SJCRH30 (cell line): ENCODE measurements at places on chromosomes 13 and 19.

DNA sequence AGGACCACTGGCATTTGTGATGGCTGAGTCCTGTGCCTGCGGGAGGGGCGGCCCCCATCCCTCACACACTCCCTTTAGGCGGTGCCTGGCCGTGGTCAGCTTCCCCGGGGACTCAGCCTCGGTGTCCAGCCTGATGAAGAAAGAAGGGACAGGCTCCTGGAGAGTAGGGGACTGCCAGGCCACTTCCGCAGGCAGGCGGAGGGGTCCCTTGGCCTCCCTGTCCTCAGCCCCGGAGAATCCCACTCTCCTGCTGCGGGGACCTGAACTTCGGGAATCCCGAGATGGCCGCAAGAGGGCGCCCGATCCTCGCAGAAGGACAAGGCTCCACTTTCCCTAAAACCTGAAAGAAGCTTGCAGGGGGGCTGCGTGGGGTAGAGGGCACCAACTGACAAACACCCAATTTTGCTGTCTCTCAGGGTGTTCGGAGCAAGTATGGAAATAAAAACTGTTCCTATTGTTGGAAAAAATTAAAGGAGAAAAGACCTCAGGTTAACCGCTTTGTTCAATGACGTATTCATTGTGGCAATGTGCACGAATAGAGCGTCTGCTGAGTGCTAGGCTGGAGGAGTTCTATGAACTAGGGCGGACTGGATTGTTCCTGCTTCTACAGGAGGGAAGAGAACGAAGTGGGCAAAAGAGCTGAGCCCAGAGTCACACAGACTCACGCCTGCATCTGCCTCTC, 297.3 kb downstream of the ZNF536 start:
- peak overlapping the region; percentile 51 for H3K4me3 ChIP-seq
- DNase-seq: peak; percentile 82
- peaks cover 20% of the 10 kb centered on the region for H3K4me1 ChIP-seq
- no peaks in the 10 kb centered on the region for H3K36me3 ChIP-seq
- H3K27me3 ChIP-seq: no peaks in the 10 kb centered on the region
- H3K27ac ChIP-seq: no peak overlapping the region

DNA sequence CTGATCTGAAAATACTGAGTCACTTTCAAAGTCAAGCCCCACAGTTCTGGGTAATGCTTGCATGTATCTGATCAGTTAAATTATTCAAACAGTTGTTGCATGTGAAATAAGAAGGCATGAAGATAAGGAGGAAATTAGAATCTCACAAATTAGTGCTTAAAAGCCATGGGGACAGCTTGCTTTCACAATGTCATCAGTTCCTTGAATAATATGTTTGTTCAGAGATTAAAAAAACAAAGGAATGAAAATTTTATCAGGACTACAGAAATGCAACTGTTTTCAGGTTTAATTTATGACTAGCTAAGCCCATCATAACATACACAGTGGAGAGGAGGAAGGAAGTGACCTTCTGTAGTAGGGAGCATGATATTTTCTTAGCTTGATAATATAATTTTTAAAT, 150.1 kb downstream of the OXGR1 start:
- no peaks in the 10 kb centered on the region for H3K4me1 ChIP-seq
- H3K36me3 ChIP-seq: no peaks in the 10 kb centered on the region
- no peaks in the 10 kb centered on the region for H3K27me3 ChIP-seq
- no peak overlapping the region for H3K27ac ChIP-seq
- no peak overlapping the region for H3K4me3 ChIP-seq

DNA sequence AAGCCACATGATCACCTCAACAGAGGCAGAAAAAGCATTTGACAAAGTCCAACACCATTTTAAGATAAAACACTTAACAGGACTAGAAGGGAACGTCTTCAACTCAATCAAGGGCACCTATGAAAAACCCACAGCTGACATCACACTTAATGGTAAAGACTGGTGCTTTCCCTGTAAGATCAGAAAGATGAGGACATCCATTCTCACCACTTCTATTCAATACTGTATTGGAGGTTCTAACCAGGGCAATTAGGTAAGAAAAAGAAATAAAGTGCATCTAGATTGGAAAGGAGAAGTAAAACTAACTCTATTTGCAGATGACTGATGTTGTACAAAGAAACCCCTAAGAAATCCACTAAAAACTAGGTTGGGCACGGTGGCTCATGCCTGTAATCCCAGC, 11.2 kb upstream of the AKAP8 start:
- H3K27ac ChIP-seq: no peak overlapping the region
- no peak for DNase-seq
- no peaks in the 10 kb centered on the region for H3K27me3 ChIP-seq
- no peak overlapping the region for H3K4me3 ChIP-seq

GRCh38 chr13:82291852-82292251, 1590.4 kb downstream of the SLITRK1 start:
- H3K36me3 ChIP-seq: no peaks in the 10 kb centered on the region
- DNase-seq: no peak
- H3K27ac ChIP-seq: no peak overlapping the region
- H3K27me3 ChIP-seq: no peaks in the 10 kb centered on the region
- H3K4me3 ChIP-seq: no peak overlapping the region

GRCh38 chr13:99652141-99652540, 150.9 kb downstream of the TM9SF2 start:
- no peak overlapping the region for H3K27ac ChIP-seq
- peaks cover 4% of the 10 kb centered on the region; the same call in 1 of the 2 replicates for H3K4me1 ChIP-seq
- DNase-seq: no peak
- H3K36me3 ChIP-seq: no peaks in the 10 kb centered on the region
- H3K4me3 ChIP-seq: no peak overlapping the region

DNA sequence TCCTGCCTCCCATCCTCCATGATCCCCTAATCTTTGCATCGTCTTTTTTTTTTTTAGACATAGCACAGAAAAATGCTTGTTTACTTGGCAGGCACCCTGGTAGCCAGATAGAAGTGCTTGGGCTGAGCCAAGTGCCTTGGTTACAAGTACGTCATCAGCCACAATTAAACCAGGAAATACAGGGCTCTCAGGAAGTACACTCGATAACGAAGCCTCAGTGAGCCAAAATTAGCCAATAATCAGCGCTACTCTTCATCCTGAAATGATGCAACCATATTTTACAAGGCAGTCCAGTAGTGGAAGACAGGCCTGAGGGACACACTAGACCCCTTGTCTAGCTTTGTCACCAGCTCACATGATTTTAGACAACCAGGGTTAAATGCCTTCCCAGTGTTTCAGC, 194.0 kb upstream of the NBEA start:
- no peak overlapping the region for H3K4me3 ChIP-seq
- H3K4me1 ChIP-seq: no peaks in the 10 kb centered on the region
- DNase-seq: no peak
- no peak overlapping the region for H3K27ac ChIP-seq
- no peaks in the 10 kb centered on the region for H3K36me3 ChIP-seq
- H3K27me3 ChIP-seq: no peaks in the 10 kb centered on the region

GRCh38 chr13:114149774-114150740, 17.6 kb upstream of the RASA3 start:
- no peaks in the 10 kb centered on the region for H3K4me1 ChIP-seq
- no peak overlapping the region for H3K4me3 ChIP-seq
- no peaks in the 10 kb centered on the region for H3K27me3 ChIP-seq
- no peak for DNase-seq

GRCh38 chr13:40285634-40286033, 380.8 kb downstream of the FOXO1 start:
- H3K4me1 ChIP-seq: no peaks in the 10 kb centered on the region; the same call in 1 of the 2 replicates
- no peak for DNase-seq
- no peak overlapping the region for H3K4me3 ChIP-seq
- H3K27me3 ChIP-seq: no peaks in the 10 kb centered on the region

DNA sequence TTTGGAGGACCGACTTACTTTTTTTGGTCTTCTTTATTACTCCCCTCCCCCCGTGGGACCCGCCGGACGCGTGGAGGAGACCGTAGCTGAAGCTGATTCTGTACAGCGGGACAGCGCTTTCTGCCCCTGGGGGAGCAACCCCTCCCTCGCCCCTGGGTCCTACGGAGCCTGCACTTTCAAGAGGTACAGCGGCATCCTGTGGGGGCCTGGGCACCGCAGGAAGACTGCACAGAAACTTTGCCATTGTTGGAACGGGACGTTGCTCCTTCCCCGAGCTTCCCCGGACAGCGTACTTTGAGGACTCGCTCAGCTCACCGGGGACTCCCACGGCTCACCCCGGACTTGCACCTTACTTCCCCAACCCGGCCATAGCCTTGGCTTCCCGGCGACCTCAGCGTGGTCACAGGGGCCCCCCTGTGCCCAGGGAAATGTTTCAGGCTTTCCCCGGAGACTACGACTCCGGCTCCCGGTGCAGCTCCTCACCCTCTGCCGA, 409 bp downstream of the FOSB start:
- peaks cover 11% of the 10 kb centered on the region; the same call in 1 of the 2 replicates for H3K4me1 ChIP-seq
- peak overlapping the region; percentile 64 for H3K4me3 ChIP-seq
- no peaks in the 10 kb centered on the region for H3K27me3 ChIP-seq
- no peaks in the 10 kb centered on the region for H3K36me3 ChIP-seq
- no peak overlapping the region for H3K27ac ChIP-seq

GRCh38 chr13:73248711-73249580, 190.1 kb downstream of the KLF5 start:
- H3K27me3 ChIP-seq: no peaks in the 10 kb centered on the region
- peak overlapping the region; percentile 21; the same call in 1 of the 2 replicates for H3K4me3 ChIP-seq
- H3K27ac ChIP-seq: no peak overlapping the region; the same call in 1 of the 2 replicates
- peaks cover 12% of the 10 kb centered on the region; the same call in 1 of the 2 replicates for H3K4me1 ChIP-seq

DNA sequence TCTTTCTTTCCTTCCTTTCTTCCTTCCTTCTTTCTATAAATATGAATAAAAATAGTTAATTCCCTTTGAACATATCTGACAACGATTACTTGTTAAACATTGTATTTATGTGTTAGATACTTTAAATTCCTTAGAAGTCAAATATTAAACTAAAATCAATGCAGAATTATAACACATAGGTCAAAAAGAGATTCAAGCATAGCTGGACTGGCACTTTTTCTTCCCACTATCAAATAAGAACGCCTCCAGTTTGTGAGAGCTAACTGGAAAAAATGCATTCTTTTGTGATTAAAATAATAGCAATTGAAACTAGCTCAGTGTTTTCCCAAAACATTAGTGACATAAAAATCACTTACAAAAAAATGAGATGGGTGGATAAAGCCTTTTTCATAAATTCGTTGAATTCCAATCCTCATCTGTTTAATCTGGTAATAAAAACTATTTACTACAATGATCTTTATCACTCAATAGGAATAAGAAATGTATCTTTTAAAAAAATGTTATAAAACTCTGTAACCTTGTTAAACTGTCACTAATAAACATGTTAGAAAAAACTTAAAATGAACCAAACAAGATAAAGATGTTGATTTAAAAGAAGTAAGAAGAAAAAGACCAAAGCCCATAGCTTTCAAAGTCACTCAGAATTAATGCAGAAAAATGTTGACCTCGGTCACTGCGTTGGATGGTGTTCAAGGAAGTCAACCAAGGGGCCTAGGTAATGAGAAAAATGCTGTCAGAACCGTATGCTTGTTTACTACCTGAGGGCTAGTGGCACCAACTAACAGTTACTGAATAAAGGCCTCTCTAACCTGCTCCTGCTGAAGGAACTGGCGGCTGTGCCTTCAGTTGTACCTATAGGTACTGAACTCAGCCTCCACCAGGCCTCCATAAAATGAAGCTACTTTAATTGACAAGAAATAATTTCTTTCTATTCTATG, 1039.5 kb upstream of the SLC10A2 start:
- no peaks in the 10 kb centered on the region for H3K4me1 ChIP-seq
- no peaks in the 10 kb centered on the region for H3K36me3 ChIP-seq
- no peak overlapping the region for H3K4me3 ChIP-seq
- DNase-seq: no peak

DNA sequence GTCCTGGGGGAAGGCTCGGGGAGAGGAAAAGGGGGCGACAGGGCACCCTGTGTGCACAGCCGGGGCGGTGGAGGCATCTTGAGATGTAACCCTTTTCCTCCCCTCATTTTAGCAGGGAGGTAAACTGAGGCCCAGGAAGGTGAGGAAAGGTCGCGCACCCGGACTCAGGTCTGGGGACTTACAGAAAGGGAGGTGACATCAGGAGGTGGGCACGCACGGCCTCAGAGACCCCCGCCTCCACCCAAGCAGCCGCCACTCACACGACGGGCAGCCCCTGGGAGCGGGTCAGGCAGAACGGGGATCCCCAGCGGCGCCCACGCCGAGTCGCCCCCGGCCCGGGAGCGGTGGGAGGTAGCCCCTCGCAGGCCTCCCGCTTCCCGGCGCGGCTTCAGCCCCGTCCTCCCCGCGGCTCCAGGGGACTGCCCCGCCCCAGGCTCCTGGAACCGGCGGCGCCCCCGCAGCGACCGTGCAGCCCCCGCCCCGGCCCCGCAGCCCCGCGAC, 477 bp downstream of the PIP5K1C start:
- H3K27ac ChIP-seq: no peak overlapping the region
- H3K4me1 ChIP-seq: no peaks in the 10 kb centered on the region
- H3K27me3 ChIP-seq: no peaks in the 10 kb centered on the region

- H3K27me3 ChIP-seq: no peaks in the 10 kb centered on the region; the same call in 1 of the 2 replicates
- H3K4me1 ChIP-seq: 0 out of 2 replicates have a peak, but pooled peaks cover 7% of the 10 kb centered on the region
- DNase-seq: no peak
- H3K36me3 ChIP-seq: no peaks in the 10 kb centered on the region
- H3K4me3 ChIP-seq: no peak overlapping the region
These were observed 641.0 kb upstream of the ARGLU1 start for GRCh38 chr13:107208889-107209288.

DNA sequence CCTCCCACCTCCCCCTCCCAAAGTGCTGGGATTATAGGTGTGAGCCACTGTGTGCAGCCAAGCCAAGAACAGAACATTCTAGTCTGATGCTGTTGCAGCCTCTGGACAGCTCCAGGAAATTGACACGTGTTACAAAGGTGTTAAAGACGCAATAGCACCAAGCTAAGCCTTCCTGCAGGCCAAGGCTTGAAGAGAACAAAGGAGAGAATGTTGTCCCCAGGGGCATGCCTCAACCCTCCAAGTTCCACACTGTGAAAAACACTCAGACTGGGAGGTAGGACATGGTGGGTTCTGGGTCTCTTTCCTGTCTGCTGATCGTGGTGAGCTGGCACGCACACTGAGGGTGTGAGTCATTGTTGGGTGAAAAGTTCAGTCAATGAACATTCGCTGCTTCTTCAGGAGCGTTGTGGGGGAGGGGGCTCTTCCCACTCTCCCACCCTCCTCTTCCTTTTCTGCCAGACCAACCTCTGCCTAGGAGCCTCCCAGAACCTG, 5.3 kb upstream of the PTPRS start:
- DNase-seq: no peak
- no peaks in the 10 kb centered on the region for H3K4me1 ChIP-seq
- H3K4me3 ChIP-seq: no peak overlapping the region
- no peaks in the 10 kb centered on the region for H3K27me3 ChIP-seq

DNA sequence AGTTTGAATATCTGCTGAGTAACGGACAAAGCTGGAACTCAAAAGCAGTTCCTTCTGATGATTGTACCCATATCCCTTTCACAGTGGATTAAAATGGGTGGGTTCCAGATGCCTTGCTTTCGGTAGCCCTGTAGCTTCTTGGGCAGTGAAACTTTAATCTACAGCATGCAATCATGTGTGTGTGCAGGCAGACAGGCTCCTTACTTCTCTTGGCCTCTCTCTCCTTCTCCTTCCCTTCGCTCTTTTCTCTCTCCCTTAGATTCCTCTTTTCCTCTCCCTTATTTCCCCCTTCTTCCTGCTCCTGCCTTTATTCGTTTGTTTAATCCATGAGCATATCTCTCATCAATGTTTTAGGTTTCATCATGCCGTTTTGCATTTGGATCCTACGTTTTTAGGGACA, 8.1 kb downstream of the DGKH start:
- H3K36me3 ChIP-seq: no peaks in the 10 kb centered on the region
- no peak overlapping the region for H3K4me3 ChIP-seq
- no peaks in the 10 kb centered on the region for H3K4me1 ChIP-seq
- H3K27ac ChIP-seq: no peak overlapping the region
- H3K27me3 ChIP-seq: no peaks in the 10 kb centered on the region
- DNase-seq: no peak

GRCh38 chr13:31278869-31279268, 79.1 kb downstream of the B3GLCT start:
- no peak overlapping the region for H3K27ac ChIP-seq
- no peaks in the 10 kb centered on the region for H3K27me3 ChIP-seq
- H3K36me3 ChIP-seq: no peaks in the 10 kb centered on the region
